ENCODE measurements at places on chromosomes 13 and 19.
A peak's percentile ranks its signal among the peaks of the same experiment; 100 is the strongest.

DNA sequence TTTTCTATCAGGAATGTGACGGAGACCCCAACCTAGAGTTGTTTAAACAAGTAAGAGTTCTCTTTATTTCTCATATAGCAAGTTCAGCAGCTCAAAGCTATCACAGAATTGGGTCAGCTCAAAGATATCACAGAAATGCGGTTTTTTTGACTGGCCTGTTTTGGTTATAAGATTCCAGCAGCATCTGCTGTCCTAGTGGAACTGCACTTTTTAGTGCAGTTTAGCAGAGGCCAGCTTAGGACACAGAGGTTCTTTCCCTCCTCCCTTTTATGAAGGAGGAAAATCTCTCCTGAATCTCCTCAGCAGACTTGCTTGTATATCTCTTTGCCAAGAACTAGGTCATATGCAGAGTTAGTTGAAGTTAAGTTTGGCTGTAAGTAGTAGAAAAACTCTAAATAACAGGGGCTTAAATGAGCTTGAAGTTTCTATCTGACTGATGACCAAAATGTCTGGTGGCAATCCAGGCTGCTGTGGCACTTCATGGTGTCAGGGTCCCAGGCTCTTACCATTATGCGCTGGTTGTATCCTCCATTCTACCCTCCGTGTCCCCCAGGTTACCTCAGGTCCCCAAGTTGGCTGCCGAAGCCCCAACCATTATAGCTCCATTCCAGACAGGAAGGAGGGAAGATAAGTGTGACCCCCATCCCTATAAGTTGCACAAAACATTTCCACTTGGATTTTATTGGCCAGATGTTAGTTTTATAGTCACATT lies 6.6 kb downstream of the PPP2R1A start:
- DNase-seq = no peak

DNA sequence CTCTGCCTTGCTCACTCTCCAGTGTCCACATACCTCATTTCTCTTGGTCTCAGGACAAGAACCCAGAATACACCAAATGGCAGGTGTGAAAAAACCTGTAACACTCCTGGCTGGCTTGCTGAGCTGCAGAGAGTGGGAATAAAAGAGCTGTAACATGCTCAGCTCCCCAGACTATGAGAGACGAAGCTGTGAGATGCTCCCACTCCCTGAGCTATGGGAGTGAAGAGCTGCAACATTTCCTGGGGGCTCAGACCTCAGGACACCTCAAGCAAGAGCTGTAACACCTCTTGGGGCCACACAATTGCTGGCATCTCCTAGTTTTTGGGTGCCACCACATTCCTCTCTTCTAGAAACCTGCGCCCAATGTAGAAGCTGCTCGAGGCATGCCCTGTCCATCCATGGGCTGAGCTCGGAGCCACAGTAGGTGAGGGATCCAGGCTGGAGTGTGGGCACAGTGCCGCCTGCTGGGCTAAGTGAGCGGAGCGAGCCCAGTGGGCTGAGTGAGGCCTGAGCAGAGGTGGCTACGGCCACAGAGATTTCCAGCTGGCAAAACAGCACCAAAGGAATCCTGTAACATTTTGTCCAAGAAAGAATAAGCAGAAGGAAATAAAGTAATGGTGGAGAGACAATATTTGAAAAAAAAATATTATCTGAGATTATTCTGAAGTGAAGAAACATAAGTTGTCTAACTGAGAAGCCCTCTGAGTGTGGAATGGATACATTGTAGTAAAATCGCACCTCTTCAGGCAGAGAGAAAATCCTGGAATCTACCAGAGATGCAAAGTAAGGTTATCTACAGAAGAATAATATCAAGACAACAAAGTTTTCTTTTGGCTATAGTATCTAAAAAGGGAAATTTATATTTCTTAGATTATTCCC lies 186.2 kb upstream of the PCDH9 start:
- no peak for DNase-seq

DNA sequence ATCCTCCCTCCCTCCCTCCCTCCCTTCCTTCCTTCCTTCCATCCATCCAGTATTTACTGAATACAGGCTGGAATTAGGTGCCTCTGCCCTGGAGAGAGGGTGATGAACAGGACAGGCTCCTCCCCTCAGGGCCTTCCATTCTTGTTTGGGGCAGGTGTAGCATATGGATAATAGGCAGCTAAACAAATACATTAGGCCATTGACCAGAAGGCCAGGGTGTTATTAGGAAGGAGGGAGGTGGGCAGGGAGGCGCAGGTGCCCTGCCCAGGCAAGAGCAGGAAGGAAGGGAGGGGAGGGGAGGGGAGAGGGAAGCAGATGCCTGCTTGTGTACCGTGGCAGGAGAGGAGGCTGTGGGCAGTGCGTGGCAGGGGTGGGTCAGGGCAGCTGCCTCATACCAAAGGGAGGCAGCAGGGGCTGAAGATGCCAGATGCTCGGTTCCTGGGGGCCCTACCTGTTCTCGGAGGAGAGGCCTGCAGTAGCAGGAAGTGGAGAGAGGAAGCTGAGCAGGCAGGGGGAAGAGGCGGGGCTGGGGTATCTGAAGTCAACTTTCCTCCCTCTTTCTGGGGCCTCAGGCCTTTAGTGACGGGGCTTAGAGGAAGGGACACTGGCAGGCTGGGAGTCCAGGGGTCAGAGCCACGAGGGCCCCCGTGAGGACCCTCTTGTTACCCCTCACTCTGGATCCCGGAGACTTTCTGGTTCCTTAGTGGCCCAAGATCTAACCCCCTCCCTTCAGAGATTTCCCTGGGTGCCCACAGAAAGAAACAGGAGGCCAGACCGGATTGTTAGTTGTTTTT lies at the start of gene RINL:
Gene RINL, minus strand, starts transcription at position 495 of the 794 bp plus-strand sequence. CDS start 1,533 bp downstream, outside the sequence.
- DNase-seq = no peak

GRCh38 chr13:96248996-96249395 lies 159.1 kb downstream of the HS6ST3 start:
- no peak for DNase-seq

- no peak for DNase-seq
Observed at GRCh38 chr19:38731654-38732301, 12.5 kb downstream of the CAPN12 start.

GRCh38 chr13:77545626-77546412 lies 10.3 kb downstream of the SCEL start:
- DNase-seq = no peak

DNA sequence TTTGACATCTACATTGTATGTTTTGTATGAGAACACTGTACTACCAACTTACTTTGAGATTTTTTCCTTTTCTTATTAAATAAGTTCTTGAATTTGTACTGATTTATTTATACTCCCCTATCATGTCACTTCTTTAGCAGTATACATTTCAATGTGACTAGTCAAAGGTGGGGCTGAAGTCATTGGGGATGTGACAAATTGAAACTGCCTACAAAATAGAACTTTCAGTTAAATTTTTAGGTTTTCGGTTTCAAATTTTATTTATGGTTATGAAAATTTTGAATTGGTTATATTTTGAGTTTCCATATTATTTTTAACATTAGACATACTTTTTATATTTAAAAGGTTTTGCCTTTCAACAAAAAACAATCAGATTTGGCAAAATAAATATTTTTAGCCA lies 221.6 kb downstream of the NBEA start:
- DNase-seq = no peak

- no peak for DNase-seq
Observed at GRCh38 chr19:9700229-9700981, 25.5 kb upstream of the ZNF562 start.

DNA sequence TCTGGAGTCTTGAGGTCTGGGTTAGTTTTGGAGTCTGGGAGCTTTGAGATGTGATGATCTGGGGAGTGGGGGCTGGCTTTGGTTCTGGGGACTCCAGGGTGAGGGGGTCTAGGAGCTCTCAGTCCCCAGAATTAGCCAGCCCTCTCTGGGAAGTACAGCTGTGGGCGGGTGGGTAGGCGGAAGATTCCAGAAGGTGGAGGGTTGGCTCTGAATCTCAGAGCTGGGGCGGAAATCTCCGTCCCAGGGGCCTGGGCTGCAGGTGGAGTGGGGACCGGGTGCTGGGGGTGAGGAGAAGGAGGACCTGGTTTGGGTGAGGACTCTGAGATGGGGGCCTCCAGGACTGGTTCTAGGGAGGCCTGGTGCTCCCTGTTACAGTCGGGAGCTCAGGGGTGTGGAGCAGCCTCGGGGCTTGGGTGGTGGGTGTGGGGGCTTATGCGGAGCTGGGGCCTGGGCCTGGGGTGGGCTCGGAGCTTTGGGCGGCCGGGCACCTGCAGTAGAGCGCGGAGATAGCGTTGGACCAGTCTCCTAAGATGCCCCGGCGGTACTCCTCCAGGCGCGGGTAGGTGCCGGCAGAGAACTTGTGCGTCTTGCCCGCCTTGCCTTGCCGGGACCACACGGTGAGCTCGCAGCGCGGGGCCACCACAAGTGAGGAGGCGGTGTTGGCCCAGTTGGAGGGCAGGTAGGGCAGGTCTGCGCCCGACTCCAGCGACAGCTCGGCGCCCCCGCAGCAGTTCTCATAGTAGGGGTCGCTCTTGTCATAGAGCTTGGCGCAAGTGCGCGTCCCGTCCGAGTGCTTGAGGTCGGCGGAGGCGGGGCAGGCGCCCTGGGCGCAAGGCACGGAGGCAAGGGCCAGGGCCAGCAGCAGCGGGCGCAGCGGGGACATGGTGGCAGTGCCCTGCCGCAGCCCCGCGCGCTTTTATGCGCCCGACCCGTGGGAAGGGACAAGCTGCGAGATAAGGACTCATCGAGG lies at the start of gene SYCN:
Gene SYCN, minus strand, starts transcription at position 892 of the 970 bp plus-strand sequence. Its CDS starts 9 bp downstream, at position 883.
- no peak for DNase-seq

- DNase-seq = no peak
Observed at GRCh38 chr19:53182202-53182601, 11.0 kb downstream of the ZNF665 start.

DNA sequence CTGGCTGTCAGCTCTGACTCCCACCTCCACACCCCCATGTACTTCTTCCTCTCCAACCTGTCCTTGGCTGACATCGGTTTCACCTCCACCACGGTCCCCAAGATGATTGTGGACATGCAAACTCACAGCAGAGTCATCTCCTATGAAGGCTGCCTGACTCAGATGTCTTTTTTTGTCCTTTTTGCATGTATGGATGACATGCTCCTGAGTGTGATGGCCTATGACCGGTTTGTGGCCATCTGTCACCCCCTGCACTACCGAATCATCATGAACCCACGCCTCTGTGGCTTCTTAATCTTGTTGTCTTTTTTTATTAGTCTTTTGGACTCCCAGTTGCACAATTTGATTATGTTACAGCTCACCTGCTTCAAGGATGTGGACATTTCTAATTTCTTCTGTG lies 506 bp downstream of the OR7E24 start:
- no peak for DNase-seq

DNA sequence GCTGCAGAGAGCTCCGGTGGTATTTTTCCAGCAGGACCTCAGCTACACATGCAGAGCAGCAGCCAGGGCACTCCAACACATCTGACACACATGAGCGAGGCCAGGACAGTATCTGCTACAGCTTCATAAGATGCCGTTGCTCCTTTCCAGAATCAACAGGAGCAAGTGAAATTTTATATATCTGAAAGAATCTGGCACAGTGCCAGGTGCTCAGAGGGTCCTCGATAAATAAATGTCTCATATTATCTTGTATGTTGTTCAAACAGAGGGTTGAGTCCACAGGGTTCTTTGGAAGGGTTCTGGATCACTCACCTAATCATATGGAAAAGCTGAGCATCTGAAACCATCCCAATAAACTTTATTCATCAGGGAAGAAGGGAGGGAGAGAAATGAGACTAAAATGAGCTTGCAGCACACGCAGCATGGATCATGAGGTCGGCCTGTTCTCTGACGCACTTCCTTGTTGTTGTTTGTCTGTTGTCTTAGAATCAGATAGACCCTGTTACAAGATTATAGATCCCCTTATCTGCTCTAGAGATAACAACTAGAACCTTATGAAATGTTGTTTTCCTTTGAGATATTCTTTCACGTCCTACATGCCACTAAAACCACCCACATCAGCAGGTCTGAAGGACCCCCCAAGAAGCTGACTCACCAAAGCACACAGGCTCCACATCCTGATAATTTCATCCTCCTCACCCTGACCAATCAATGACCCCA lies 3.2 kb upstream of the METTL21C start:
- DNase-seq = no peak

DNA sequence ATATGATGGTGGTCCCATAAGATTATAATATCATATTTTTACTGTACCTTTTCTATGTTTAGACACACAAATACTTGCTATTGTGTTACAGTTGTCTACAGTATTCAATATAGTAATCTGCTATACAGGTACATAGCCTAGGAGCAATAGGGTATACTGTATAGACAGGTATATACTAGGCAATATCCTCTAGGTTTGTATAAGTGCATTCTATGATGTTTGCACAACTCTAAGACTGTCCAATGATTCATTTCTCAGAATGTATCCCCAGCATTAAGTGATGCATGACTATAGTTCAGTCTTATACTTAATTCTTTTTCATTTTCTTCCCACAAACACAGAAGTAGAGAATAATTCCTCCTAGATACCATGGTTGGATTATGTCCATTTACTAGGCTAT lies 383.3 kb downstream of the DACH1 start:
- no peak for DNase-seq

DNA sequence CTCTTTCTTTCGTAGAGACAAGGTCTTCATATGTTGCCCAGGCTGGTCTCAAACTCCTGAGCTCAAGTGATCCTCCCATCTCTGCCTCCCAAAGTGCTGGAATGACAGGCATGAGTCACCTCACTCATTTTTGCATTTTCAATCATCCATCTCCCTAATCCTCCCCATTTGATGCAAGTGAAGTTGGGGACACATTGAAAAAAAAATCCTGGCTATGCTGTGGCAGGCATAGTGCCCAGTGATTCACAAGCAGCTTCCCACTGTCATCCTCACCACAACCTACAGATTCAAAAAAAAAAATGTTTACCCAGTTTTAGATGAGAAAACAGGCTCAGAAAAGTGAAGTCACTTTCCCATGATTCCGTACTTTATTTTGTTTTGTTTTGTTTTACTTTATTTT lies 44.7 kb upstream of the USP29 start:
- DNase-seq = no peak

GRCh38 chr13:53151336-53152056 lies 122.9 kb downstream of the OLFM4 start:
- DNase-seq = no peak

GRCh38 chr19:11105014-11105636 lies 15.9 kb downstream of the LDLR start:
- DNase-seq = no peak

DNA sequence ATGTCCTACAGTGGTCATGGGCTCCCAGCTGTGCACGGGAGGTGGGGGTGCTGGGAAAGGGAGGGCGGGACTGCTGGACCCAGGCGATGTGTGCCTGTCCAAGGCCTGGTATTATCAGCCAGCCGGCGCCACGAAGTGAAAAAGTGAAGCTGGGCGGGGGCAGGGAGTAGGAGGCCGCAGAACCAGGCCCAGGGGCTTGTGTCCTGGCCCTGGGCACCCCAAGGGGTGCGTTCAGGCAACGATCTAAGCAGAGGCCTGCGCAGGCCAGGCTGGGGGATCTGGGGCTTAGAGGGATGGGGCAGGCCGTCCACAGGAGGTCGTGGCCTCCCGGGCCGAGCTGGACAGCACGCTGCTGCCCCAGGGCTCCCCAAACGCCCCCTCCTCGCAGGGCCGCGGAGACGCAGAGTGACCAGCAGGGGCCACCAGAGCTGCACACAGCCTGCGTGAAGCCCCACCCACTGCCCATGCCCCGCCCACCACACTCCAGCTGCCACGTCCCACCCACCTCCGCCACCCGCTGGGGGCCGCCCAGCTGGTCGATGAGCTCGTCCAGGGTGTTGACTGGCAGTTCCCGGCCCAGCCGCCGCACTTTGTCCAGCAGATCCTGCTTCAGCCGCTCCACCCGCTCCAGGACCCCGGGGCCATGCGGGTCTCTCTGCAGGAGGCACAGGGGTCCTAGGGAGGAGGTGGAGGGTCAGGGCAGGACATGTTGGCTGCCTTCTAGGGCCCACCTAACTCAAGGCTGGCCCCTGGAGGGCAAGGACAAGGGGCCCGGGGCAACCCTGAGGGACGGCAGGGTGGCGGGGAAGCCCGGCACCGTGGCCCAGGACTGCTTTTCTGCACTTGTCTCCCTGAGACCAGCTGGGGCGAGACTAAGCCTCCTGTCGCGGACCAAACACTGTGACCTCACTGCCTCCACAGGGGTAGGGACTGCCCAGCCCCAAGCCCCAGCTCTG lies 9.5 kb downstream of the GPX4 start:
- peak; percentile 36 for DNase-seq
